ENCODE measurements at places on chromosomes 7 and 10.
A peak's percentile ranks its signal among the peaks of the same experiment; 100 is the strongest.

- DNase-seq: no peak
Measured at GRCh38 chr10:109963439-109963838, 40.1 kb upstream of the XPNPEP1 start.

DNA sequence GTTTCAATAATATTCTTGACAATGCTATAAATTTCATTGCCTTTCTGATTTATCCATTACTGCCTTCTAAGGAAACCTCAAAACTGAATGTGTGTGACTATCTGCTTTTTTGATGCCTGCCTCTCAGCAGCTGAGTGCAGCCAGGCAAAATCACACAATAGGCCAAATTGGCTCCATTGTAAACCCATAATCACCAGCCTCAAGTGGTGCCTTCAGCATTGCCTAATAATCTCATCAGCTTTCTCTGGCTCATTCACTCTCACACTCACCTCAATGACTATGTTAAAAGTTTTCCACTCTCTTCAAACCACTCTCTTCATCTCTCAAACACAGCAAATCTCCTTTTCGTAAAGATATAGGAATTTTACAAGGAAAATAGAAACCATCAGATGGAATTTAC, 182.5 kb upstream of the COL1A2 start:
- DNase-seq: no peak

DNA sequence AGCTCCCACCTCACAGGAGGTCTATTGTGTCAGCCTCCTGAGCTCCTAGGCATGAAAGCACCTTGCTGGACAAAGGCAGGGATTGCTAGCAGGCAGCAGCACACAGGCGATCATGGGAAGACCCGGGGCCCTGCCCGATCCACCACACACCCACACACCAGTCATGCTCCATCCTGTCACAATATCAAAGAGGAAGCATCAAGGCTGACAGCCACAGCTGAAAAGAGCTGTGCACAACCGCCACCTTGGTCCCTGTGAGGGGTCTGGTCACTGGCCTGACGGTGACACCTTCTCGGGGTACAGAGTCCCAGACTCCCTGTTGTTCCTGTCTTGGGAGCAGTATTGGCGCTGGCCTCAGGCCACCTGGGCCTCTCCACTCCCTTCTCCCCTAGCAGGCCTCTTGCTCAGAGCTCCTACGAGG, 89.7 kb upstream of the RET start:
- DNase-seq: no peak

DNA sequence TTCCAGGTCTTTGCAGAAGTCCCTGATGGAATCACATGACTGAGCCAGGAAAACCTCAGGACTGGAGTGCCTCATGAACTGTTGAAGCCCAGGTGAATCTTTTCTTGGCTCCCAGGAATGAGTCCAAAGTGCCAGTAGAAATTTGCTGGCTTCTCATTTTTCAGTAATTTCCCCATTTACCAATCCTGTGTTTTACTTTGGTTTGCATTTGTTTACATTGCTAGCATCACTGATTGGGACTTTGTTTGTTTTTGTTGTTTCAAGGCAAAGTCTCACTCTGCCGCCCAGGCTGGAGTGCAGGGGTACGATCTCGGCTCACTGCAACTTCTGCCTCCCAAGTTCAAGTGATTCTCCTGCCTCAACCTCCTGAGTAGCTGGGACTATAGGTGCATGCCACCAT, 1.6 kb upstream of the ZNF12 start:
- DNase-seq: no peak

DNA sequence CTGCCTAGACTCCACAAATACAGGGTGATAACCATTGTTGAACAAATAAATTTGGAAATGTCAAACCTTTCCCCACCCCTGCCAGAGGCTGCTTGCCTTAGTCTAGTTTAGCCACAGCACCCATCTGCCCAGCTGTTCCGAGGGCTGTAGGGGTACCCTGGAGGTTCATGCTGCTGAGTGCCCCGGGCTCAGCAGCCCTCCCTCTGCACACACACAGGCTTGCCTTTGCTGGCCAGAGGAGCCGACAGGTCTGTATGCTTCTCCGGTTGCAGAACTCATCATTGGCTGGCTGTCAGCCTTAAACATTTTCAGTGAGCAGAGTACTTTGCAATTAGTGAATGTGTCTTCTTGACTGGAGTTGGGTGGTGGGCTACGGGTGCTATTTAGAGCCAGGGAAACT, 122.9 kb downstream of the NRF1 start:
- no peak for DNase-seq

- DNase-seq: no peak
Measured at GRCh38 chr10:3418041-3418754, 245.6 kb upstream of the PITRM1 start.

- peak; percentile 37 for DNase-seq
Measured at GRCh38 chr7:128933180-128933891, 4.4 kb upstream of the IRF5 start.

- DNase-seq: no peak
Measured at GRCh38 chr7:1853431-1853985, 183.4 kb downstream of the ELFN1 start.

GRCh38 chr10:119446441-119447277, 95.9 kb downstream of the RGS10 start:
- DNase-seq: no peak

DNA sequence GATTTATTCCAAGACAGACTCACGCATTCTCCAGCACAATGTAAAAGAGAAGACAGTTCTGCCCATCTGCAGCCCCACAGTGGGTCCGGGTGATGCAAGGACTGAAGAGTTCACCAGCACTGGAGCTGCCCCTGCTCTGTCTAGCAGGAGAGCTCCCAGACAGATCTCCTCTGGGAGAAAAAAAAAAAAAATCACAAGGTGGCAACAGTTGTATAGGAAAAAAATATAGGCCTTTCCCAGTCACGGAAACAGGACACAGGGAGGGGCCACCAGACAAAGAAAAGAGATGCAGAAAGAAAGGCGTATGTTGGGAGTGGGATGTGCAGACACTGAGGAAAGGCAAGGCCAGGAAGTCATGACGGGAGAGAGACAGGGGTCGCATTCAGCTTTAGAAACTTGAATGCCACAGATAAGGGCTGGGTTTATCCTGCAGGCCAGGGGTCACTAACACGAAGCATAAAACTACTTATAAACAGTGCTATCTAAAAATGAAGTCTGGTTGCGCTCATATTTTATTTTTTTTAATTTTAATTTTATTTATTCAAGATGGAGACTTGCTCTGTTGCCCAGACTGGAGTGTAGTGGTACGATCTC, 54.1 kb downstream of the FAM171A1 start:
- no peak for DNase-seq

GRCh38 chr10:12042409-12042796, 206 bp downstream of the UPF2 start:
- no peak for DNase-seq

DNA sequence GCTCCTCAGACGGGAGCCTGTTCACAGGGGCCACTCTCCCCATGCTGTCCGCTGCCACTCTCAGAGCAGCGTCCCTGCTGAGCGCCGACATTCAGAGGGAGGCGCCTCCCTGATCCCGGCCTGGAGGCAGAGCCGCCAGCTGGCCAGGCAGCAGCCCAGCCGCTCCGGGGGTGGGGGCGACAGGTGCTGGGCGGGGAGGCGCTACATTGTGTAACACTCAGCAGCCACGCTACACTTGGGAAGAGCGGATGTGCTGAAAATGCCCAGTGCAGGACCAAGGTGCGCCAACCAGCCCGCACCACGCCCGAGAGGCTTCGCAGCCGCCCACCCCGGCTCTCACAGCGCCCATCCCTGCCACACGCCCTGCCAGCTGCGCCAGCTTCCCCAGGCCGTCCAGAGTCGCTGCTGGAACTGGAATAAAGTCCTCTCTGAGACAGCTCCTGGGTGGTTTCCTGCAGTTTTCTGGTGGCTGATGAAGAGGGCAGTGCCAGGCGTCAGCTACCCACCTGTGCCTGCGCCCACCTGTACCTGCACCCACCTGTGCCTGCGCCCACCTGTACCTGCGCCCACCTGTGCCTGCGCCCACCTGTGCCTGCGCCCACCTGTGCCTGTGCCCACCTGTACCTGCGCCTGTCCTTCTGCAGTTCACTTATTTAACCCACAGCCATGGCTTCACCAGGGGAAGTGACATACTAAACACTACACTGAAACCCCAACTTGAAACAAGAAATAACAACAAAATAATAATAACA, 25.7 kb downstream of the STK32C start:
- no peak for DNase-seq

- no peak for DNase-seq
Measured at GRCh38 chr10:44278837-44279324, 106.0 kb downstream of the CXCL12 start.

- DNase-seq: no peak
Measured at GRCh38 chr7:43196379-43196778, 83.9 kb downstream of the HECW1 start.

DNA sequence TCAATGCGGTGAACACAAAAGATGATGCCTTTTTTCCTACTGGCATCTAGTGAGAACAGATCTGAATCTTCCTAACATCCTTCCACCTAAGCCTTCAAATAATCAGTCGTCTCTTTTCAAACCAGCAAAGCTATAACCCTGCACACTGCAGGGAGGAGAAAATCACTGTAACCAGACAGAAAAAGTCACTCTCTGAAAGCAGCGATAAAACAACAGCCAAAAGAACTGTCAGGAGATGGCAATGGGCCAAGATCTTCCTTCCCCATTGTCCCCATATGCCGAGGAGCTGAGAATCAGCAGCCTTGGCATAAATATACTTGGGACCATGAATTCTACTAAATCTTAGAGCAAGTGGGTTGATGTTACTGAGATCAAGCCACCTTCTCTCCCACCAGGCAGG, 13.1 kb downstream of the FZD9 start:
- no peak for DNase-seq

DNA sequence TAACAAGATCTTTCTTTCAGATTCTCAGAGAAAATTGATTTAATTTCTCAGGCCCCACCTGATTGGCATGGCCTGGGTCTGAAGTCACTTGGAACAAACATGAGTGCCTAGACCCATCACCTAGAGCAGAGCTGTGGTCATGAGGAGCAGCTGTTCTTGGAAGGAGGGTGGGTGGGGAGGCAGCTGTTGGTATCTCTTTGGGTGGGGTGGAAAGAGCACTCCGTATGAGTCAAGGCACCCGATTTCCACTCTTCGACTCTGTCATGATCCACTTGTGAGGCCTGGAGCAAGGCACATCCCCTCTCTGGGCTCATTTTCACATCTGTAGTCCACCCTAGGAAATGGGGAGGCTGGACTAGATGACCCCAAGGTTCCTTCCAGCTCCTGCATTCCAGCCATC, 156.7 kb downstream of the C10orf105 start:
- no peak for DNase-seq

DNA sequence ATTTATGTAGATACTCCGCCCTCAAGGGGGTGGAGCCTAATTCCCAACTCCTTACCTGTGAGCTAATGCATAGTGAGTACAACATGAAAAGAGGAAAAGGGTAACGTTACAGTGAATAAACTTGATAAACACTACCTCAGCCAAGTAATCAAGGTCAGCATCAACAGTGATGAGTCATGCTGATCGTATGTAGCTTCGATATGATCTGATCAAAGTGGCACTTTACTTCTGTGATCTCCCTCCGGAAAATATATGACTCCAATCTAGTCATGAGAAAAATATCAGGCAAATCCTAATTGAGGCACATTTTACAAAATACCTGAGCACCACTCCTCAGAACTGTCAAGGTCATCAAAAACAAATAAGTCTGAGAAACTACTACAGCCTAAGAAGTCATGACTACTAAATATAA, 70.4 kb downstream of the VTI1A start:
- DNase-seq: no peak

- DNase-seq: no peak
Measured at GRCh38 chr7:480531-481218, 39.0 kb downstream of the PDGFA start.

DNA sequence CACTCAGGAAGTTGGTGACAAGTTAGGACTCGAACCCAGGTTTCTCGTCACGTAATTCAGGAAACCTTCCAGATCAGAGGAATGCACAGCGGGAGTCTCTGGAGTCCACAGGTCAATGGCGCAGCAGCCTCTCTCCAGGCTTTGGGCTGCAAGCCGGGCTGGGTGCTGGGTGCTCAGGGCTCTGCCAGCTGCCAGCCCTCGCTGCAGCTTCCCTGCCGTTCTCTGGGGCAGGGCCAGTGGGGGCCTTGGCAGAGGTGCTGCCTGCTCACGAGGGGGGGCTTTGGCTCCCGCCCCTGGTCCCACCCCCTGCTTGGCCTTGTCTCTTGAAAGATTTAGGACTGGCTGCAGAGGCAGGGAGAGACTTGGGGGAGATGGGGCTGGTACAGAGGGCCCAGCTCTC, at the start of gene TACR2:
TACR2 (minus strand) TSS at position 224 of the 400 bp plus-strand sequence. CDS start 595 bp downstream, outside the sequence.
- no peak for DNase-seq

DNA sequence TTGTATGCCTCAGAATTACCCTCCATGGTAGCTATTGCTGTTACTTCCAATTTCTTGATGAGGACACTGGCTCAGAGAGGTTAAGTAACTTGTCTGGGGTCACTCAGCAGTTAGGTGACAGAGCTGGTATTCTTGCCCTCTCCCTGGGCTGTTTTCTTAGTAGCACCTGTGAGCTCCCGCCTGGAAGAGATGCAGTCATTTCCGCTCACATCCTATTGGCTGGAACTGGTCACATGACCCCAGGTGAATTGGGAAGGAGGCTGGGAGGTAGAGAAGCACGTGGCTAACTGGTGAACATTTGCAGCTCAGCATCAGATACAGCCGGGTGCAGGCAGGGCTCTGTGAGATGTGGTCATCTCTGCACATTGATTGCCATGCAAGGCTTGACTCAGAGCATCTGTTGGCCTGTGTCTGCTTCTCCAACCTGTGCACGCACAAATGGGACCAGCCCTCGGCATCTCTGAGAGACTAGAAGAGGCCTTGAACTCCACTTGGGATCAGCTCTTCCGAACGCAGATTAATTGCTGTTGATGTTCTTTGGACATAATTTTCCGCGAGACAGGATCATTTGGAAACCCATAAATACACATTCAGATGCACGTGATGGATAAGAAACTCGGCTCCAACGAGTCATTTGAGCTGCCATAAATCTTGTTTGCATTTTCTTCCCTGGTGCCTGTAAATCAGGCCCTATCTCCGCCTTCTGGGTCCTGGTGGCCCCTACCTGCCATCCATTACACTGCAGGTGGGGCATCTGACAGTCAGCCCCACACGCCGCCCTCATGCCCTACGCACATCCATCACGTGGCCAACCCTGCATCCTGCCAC, 42.8 kb downstream of the MYL10 start:
- DNase-seq: no peak

DNA sequence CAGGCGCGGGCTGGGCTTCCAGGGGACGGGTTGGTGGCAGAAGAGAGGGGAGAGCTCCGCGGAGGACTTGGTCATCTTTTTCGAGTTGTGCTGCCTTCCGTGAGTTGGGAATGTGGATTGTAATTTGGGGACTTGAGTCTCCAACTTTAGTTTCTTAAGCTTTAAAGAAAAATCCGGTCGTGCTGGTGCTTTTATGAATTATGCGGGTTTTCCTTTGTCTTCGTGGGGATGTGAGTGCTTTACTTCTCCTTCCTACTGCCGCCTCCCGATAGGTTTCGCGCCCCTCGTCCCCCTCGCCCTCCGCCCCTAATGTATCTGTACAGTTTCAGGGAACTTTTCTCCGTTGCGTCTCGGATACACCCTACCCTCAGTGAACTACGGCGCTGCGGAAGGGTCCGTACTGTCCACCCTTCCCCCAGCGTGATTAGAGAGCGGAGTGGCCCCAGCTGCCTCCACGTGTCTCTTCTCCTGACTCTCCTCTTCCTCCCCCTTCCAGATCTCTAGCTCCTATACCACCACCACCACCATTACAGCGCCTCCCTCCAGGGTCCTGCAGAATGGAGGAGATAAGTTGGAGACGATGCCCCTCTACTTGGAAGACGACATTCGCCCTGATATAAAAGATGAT, 649 bp downstream of the SCD start:
- DNase-seq: no peak
